ENCODE measurements at places on chromosomes 3 and 15.

DNA sequence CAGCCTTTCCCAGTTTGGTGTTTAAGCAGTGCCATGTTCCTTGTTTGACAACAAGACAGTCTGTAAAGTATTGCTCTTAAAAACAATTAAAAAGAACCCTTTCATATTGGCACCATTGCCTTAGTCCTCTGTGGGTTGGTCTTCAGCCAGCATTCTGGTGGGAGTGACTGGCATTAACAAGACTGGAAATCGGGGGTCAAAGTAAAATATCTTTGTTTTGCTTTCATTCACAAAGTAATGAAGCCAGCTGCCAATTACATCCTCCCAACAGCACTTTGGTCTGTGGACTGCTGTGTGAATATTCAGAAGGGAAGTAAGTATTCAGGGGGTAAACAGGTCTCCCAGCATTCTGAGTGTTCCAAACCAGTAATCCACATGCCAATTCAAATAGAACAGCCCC is 8.3 kb upstream of the VILL start:
- no peak for DNase-seq

- no peak for DNase-seq
These were observed 5.3 kb upstream of the ZNF445 start for GRCh38 chr3:44482721-44483120.

GRCh38 chr3:180135101-180135500 is 98.4 kb upstream of the PEX5L start:
- no peak for DNase-seq

GRCh38 chr15:80936288-80937078 is 53.1 kb downstream of the MESD start:
- DNase-seq: no peak

GRCh38 chr15:98771541-98771940 is 123.2 kb downstream of the IGF1R start:
- DNase-seq: no peak

GRCh38 chr3:74129056-74129455 is 485.4 kb downstream of the CNTN3 start:
- no peak for DNase-seq

- peak; percentile 45 for DNase-seq
These were observed 2.7 kb downstream of the TYRO3 start for GRCh38 chr15:41561777-41562145.

GRCh38 chr3:45120359-45121158 is 25.6 kb downstream of the CDCP1 start:
- DNase-seq: no peak

DNA sequence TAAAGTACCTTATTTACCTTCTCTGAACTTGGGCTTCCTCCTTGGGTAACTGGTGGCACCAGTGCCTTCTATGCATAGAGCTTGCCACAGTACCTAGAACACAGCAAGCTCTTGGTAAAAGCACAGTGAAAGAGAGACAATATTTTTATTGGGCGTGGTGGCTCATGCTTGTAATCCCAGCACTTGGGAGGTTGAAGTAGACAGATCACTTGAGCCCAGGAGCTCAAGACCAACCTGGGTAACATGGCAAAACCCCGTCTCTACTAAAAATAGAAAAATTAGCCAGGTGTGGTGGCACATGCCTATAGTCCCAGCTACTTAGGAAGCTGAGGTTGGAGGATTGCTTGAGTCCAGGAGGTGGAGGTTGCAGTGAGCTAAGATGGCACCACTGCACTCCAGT is 285.1 kb downstream of the PTPRG start:
- DNase-seq: no peak

GRCh38 chr3:154334973-154335420 is 10.7 kb upstream of the DHX36 start:
- peak; percentile 50 for DNase-seq

DNA sequence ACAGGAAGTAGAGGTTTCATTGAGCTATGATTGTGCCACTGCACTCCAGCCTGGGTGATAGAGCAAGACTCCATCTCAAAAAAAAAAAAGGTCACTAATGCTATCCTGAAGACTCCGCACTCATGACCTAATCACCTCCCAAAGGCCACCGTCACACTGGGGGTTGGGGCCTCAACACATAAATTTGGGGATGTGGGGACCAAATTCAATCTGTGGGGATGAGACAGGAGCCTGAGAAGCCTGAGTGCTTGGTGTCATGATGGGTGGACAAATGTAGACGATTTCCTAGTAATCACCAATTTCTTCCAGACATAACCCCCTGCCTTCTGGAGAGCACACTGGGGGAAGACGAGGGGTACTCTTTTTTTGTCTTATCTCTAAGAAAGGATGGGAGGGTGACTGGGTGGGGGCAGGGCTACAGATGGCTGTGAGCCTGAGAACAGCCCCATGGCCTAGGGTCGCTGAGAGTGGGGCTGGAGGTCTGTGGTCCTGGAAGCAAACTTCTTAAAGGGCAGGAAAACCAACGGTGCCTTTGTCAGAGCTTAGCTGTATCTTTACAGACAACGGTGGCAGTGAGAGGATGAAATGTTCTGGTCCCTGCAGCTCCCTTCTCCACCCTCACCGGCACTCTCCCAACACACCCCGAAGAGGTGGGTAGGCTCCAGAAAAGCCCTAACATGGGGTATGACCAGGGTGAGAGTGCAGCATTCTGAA is 16.6 kb upstream of the KLF13 start:
- DNase-seq: no peak

DNA sequence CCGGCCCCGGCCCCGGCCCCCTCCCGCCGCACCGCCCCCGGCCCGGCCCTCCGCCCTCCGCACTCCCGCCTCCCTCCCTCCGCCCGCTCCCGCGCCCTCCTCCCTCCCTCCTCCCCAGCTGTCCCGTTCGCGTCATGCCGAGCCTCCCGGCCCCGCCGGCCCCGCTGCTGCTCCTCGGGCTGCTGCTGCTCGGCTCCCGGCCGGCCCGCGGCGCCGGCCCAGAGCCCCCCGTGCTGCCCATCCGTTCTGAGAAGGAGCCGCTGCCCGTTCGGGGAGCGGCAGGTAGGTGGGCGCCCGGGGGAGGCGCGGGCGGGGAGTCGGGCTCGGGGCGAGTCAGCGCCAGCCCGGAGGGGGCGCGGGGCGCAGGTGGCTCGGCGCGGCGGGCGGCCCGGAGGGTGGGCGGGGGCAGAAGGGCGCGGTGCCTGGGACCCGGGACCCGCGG is 352 bp downstream of the CHRD start:
- peak; percentile 31 for DNase-seq

DNA sequence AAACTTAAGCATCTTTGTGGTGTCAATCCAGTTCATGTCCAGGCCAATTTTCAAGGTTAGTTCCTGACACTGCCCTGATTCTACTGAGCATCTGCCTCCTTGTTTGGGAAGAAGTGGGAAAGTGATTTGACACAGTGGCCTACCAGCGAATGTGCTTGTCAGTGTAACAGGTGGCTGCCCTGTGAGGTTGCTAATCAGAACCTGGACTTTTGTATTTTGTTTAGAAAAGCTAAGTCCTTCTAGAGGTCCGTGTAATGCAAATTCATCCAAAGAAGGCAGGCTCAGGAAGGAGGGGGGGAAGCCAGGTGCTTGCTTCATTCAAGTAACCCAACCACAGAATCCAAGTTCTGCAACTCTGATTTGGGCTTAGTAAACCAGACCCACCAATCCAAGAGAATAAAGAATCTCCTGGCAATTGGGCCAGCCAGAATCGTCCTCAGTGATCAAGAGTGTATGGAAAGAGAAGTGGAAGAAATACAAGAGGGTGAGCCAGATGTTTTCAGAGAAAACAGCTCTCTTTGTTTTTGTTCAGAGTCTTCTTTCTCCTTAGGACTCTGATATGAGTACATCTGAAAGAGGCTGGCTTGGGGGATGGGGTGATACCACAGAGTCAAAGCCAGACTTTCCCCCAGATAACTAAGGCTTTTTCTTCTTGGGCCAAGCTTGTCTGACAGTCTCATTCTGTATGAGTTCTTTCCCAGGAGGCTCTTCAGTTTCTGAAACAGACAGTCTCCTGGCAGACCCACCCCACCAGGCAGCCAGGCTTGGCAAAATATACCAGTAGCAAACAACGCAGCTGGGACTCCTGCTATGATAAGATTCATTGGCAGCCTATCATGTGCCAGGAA is 508.9 kb upstream of the TBL1XR1 start:
- DNase-seq: no peak

DNA sequence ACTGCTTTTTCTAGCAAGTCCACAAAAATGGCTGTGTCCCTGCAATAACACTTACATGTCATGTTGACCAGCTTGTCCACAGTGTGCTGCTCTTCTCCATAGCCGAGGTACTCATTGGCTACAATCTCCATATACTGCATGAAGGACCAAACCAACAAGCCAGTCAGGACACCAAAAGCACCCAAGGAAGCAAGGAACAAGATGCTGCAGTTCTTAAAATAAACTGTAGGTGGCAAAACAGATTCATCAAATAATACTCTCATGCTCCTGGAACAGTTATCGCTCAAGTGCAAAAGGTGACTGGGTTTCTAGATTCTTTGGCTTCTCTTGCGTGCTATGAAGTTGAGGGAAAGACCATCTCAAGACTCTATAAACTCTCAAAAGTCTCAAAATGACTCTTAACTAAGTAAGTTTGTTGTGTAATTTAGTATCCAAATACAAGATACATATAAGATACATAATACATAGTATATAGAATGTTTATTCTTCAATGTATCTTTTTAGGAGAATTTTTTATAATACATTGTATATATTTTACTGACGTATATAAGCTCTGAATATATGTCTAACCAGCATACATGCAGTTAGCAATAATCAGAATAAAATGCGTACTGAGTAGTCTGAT is 57.0 kb downstream of the NEK10 start:
- peak; percentile 77 for DNase-seq

DNA sequence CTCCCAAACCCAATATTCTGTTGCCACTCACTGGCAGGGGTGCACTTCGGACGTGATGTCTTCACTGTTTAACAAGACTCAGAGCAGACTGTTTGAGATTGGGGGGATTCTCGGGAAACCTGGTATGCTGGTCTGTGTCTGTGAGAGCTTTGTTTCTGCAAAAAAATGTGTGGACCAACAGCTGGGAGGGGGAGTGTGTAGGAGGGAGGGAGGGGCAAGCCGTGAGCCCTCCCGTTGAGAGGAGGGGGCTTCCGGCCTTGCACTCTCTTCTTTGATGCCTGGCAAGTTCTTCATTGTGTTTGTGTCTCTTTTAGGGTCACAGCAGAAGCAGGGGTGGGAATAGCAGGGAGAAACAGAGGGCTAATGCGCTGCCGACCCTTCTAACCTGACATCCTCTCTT is 74.9 kb upstream of the NDN start:
- no peak for DNase-seq

GRCh38 chr3:119417771-119418512 is 45.5 kb downstream of the TMEM39A start:
- no peak for DNase-seq

- DNase-seq: peak; percentile 62
These were observed 35.5 kb upstream of the CGNL1 start for GRCh38 chr15:57340682-57341259.

DNA sequence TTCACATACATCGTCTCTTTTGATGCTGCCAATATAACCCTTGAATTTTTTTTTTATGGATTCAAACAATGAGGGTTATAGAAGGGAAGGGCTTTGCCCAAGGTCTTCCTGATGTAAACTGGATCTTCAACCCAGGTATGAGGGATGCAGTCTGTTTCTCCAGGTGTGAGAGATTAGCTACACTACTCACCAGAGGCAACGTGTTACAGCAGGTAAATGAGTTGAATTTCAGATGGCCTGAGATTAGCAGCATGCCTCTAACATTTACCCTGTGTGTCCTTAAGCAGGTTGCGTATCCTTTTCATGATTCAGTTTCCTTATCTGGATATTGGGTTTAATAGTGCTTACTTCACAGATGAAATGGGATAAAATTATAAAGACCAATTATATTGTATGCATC is 1.9 kb downstream of the RTP4 start:
- DNase-seq: no peak

- DNase-seq: peak; percentile 64
These were observed 65.7 kb upstream of the ALDH1L1 start for GRCh38 chr3:126245811-126246727.

- DNase-seq: peak; percentile 35
These were observed 519 bp downstream of the ABHD6 start for GRCh38 chr3:58237941-58238681.

DNA sequence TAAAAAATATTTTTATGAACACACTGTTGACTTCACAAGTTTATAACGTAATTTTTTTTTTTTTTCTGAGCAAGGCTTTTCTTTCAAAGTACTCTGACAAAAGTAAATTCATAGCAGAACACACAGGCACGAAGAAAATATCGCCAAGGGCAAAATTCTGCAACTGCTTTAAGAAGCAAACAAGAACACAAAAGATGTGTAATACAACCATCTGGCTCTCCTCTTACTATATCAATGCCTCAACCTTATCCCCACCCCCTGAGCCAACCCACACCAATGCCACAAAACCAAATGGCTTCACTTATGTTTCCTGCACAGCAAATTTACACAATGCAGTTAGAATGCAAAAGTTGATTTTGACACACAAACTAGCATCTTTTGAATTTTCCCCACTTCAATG is 274.2 kb downstream of the FOXP1 start:
- DNase-seq: peak; percentile 31

GRCh38 chr3:13236557-13237173 is 163.4 kb upstream of the IQSEC1 start:
- DNase-seq: no peak

DNA sequence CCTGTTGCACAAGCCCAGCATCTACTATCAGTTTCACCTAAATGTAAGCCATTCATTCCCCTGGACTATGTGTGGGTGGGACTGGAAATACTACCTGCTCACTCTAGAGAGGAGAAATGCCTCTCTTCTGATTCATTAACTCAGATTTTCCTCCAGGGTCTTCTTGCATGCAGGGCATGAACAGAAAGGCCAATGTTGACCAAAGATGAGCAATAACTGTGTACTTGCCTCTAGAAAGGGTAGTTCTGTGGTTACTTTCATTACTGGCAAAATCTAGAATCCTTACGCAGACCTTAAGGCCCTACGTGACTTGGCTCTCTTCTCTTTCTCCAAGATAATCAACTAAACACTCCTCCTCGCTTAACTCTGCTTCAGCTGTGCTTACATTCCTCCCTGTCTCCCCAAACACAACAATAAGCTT is 81.4 kb upstream of the PSMD6 start:
- DNase-seq: no peak

GRCh38 chr15:73946795-73947370 is 20.6 kb downstream of the LOXL1 start:
- DNase-seq: no peak

DNA sequence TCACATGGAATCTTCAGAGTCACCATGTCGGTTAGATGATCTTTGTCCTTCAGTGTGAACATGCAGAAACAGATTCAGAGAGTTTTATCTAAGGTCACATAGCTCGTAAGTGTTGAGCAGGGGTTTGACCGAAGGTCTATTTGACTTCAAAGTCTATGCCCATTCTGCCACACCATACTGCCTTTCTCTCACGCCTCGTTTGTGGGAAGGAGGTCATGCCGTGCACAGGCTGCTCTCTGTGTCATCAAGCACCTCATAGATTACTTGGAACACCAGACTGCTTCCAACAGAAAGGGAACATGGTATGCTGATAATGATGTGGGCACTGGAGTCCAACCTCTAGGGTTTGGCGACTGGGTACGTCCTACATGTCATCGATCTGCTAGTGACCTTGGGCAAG is 128.8 kb downstream of the SV2B start:
- no peak for DNase-seq

DNA sequence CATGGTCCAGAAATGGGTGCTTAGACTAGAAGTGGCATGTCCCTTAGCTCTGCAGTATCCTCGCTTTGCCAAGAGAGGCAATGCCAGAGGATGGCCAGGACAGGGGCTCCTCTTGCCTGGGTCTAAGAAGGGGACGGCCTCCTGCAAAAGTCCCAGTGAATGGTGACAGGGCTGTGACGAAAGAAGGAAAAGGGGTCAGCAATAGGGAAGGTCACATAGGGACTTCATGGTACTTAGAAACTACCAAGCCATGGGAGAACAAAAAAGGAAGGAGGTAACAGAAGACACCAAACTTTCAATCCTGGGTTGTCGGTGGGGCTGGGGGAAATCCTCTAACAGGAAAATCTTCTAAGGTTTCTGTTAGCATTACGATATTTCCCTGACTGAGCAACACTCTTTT is 36.2 kb upstream of the ATOSA start:
- no peak for DNase-seq

All from AG10803 (cell line).